ENCODE measurements at places on chromosomes 7 and 10.

GRCh38 chr7:151113344-151114150 lies 27.3 kb downstream of the AGAP3 start:
- no peak for DNase-seq

- no peak for DNase-seq
These were observed 37.7 kb upstream of the ITGB1 start for GRCh38 chr10:32995751-32996150.

DNA sequence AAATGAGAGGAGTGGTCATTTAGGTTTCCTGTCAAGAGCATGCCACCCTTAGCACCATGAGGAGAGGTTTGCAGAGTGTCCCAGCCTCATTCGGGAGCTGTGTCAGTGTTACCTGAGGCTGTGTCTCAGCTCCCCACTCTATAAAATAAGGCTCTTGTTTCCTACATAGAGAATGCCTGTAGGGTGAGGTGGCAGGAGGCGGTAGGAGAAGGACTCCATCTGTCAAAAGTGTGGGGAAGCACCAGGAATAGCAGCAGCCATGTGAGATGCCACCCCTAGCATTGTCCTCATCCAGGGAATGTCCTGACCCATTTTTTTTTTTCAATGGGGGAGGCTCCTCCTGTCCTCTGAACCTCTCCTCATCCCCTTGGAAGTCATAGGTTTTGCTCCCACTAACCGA lies 451.2 kb downstream of the PLXNA4 start:
- DNase-seq, result no peak

DNA sequence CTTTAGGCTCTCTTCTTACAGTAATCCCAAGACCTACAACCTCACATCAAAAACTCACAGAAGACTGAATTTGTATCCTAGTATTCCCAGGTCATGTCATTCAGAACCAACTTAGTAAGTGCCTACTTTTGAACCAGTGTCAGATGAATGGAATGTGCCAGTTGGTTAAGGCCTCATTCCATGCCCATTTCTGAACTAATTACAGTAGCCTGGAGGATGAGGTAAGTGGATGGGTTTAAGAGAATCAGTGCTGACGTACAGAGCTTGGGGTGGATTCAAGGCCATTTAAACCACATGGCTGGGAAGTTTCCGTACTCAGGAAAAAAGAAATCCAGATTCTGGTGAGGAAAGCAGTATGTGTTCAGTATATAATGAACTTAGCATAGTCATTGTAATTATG lies 21.9 kb upstream of the FOXP2 start:
- DNase-seq, result no peak

- no peak for DNase-seq
These were observed 29.6 kb downstream of the RPS24 start for GRCh38 chr10:78063236-78063635.
